Activated CD4-positive, CD25-positive, alpha-beta regulatory T cell (primary cell): ENCODE measurements at places on chromosomes 11 and 22.

GRCh38 chr11:112509300-112509699, 248.6 kb upstream of the PLET1 start:
- DNase-seq, result no peak

GRCh38 chr11:29368126-29368525, 648.7 kb downstream of the KCNA4 start:
- no peak for DNase-seq

GRCh38 chr22:24118689-24119384, 62.5 kb upstream of the SUSD2 start:
- DNase-seq, result no peak

DNA sequence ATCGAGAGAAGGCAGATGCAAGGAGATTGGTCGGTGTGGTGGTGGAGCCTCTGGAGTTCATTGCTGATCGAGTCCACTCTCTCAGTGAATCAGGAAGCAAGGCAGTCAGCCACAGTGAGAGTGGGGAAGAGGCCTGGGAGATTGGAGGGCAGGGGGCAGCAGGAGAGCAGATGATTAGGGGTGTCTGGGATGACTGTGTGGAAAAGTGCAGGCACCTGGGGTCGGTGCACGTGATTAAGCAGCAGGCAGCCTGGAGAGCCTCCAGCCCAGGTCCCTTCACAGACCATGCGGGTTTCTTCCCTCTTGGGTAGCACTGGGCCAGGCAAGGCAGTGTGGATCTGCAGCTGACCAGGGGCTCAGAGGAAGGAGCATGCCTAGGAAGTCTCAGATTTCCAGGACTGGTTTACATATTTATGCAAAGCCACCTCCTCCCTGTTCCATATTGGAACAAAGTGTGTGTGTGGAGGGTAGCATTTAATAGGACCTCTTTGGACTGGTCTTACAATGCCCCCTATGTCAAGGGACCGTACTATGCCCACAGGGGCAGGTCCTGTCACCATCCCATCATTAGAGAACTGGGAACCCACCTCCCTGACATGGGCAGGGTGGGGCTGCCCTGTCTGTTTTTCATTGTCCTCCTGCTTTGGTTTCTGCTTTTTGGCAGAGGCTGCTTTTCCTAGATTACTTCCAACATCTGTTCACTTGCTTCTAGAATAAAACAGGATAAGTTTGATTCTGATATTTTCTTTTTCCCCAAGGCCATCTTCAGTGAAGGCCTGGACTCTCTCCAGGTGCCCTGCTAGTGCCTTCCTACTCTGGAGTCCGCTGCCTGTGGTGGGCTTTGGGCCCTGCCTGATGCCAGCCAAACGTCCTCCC, 14.0 kb upstream of the GDPD5 start:
- DNase-seq, result no peak

DNA sequence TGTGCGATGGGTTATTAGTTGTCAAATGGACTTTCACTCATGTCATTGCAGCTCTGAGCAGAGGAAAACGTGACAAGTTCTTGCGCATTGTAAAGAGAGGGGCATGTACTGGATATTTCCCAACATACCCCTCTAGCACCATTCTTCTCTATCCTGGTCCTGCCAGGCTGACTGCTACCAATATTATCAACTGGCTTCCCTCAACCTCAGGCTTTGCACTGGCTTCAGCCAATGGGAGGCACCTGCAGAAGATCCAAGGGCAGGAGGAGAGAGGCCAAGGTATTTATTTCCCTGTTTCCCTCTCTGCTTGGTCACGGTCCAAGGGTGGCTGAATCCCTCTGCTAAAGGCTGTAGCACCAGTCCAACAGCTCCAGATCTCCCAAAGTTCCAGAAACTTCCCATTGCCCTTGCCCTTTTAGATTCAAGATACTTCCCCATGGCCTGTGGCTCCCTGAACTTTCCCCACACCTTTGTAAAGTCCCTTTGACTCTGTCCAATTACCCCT, 175.6 kb upstream of the NECTIN1 start:
- DNase-seq, result no peak

DNA sequence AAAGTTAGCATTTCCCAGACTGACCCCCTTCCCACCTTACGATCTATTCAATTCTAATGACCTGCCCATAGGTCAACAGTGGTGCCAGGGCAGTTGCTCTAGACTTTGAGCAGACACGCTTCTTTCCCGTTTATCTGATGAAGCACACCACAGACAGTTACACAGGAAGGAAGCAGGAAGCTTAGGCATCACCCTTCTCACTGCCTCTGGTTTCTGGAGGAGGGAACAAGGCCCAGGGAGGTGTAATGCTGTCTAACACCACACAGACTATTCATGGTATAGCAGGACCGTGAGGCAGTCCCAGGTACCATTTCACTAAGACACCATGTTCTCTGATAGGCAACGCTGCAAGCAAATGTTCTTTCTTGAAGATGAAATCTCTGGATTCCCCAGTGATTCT, 279.4 kb downstream of the NTM start:
- DNase-seq, result no peak

DNA sequence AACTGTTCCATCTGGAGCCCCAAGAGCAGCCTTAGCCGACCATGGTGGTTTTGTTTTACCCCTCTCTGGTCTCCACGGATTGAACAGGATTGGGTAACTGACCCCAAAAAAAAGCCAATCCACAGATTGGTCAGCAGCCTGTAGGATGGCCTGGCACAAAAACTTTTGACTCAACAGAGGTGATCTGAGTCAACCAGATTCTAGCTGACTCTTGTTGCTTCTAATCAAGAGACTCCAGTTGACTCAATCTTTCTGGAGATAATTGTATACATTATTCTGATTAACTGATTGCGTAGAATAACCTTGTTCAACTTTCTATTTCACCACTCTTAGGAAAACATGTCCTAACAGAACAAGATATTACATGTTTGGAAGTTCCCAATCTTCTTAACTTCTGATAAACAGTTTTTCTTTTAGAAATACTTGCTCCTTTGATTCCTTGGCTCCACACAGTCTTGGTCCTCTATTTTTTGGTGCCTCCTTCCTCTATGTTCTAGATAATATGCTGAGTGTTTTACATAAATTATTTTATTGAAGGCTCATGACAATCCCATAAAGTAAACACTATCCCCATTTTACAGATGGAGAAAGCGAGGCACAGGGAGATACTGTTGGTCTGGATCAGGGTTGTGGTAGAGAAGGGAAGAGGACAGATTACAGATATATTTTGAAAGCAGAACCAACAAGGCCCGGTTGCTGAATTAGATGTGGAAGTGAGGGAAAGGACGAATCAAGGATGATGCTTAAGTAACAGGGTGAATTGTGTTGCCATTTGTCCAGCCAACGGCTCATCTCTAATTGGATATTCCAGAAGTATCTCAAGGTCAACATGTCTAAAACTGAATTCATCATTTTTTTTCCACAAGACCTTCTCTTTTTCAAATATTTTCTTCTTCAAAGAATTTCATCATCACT, 11.5 kb upstream of the ZC3H12C start:
- DNase-seq, result no peak

DNA sequence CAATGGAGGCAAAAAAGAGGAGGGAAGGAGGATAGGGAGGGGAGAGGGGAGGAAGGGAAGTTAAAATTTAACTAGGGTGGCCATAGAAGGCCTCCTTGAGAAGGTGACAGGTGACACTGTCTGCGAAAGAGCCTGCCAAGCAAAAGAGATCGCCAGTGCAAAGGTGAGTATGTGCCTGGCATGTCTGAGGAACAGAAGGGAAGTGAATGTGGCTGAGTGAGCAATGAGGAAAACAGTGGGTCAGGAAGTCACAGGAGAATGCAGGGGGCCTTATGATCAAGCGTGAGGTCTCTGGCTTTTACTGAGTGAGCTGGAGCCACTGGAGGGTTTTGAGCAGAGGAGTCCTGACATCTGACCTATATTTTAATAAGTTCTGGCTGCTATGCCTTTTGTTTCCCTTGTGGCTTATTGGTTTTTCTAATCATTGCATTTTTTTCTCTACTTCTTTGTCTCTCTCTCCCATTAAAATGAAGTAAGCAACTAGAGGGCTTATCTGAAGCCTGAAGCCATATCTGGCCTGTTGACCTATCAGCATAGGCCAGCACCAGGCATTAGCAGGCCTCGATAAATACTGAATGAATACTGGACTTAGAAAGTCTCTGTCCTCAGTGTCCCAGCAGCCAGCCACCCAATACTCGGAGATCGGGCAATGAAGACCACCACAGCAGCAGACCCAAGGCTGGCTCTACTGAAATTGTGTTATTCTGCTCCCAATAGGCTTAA, 5.6 kb downstream of the AP1B1 start:
- no peak for DNase-seq

- no peak for DNase-seq
Observed at GRCh38 chr22:30193031-30193775, 53.4 kb downstream of the LIF start.

DNA sequence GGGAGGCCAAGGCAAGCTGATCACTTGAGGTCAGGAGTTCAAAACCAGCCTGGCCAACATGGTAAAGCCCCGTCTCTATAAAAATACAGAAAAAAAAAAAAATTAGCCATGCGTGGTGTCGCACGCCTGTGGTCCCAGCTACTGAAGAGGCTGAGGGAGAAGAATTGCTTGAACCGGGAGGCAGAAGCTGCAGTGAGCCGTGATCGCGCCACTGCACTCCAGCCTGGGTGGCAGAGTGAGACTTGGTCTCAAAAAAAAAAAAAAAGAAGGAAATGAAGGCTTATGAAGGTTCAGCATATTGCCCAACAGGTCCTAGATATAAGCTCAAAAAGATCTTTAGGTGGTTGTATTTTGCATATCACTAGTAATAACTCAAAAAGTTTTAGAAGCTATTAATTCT, 10.2 kb downstream of the ATL3 start:
- DNase-seq, result no peak

DNA sequence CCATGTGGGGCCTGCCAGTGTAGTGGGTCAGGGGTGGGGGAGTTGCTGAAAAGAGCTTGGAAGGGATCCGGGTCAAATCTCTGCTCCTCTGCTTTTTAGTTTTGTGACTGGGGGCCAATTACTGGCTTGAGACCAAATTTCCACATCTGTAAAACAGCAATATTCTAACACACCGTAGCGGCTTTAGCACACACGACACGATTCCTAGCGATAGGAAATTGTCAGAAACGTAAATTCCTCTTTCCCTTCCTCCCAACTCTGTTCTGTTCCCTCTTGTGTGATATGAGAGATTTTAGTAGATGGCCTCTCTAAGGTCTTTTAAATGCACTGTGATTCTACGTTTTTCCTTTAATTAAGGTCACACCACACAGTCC, 71.9 kb downstream of the MICAL2 start:
- no peak for DNase-seq

DNA sequence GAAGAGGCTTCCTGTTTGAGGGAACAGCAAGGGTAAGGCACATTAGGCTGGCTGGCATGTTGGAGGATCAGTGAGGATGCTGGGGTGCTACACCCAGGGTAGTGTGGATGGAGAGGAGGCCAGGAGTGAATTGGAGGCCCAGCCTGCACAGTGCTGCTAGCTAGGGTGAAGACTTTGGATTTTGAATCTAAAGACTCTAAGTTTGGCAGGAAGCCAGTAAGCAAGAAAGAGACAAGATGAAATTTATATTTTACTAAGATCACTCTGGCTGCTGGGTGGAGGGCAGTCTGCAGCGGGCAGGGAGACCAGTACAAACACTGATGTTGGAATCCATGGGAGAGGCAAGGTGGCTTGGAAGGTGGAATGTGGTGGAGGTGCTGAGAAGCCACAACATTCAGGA, 43.6 kb downstream of the TSPAN18 start:
- no peak for DNase-seq

DNA sequence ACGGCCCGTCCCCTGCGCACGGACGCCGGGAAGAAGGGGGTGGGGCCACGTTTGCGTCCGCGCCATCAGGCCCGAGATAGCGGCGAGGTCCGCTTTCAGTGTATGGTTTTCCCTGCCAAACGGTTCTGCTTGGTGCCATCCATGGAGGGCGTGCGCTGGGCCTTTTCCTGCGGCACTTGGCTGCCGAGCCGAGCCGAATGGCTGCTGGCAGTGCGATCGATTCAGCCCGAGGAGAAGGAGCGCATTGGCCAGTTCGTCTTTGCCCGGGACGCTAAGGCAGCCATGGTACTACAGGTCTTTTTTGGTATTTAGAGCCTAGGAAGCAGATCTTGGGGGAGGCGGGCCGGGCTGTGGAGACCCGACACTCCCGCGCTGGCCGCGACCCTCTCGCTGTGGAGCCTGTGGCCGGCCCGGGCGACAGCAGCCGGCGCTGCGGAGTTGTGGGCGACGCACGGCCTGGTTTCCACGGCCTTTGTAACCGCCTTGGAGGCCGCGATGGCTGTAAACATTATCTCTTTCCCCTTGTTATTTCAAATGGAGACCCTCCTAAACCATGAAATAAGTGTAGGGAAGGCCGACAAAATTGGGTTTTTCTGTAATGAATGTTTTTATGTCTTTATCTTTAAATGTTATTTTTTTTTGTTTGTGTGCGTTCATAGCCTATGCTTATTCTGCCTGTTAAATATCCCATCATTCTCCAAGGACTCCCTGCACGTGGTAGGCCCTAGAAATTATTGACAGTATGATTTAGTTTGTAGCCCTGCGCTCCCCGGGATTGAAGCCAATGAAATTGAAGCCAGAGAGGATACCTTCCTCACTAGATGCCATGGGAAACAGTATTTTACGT, at the start of gene AASDHPPT:
AASDHPPT (plus strand) TSS at position 54 of the 847 bp plus-strand sequence; CDS start at position 103, 49 bp downstream.
- DNase-seq, result no peak

DNA sequence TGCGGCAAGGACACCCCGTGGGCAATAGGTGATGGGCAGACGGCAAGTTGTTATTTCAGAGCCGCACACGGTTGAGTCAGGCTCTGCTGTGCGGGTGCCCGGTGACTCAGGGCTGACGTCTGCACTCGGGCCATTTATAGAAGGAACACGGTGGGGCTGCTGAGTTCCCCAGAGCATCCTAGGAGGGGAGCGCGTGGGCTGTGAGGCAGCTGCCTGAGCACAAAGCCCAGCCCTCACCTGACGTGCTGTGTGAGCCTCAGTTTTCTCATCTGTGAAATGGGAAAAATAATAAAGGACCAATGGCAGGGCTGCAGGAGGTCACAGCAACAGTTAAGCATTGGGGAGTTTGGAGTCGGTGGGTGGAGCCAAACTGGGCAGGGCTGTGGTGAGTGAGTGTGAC, 11.3 kb upstream of the RHOD start:
- no peak for DNase-seq

DNA sequence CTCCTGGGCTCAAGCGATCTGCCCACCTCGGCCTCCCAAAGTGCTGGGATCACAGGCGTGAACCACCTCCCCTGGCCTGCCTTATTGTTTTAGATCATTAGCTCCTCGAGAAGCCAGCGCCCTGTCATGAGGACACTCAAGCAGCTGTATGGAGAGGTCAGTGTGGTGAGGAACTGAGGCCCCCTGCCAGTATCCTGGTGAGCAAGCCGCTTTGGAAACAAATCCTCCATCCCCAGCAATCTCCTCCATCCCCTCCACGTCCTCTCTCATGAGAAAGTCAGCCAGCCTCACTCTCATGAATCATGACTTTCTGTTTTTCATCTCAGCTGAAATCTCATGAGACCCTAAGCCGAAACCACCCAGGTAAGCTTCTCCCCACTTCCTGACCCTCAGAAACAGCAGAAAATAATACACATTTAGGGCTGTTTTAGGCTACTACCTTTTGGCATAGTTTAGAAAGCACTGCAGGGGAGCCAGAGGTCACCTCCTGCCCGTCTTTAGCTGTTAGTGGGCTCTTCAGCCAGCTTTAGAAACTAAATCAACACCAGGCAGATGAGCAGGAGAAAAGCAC, 56.0 kb downstream of the CTTN start:
- DNase-seq, result no peak
